ENCODE measurements at places on chromosomes 16 and 17.
A peak's percentile ranks its signal among the peaks of the same experiment; 100 is the strongest.

DNA sequence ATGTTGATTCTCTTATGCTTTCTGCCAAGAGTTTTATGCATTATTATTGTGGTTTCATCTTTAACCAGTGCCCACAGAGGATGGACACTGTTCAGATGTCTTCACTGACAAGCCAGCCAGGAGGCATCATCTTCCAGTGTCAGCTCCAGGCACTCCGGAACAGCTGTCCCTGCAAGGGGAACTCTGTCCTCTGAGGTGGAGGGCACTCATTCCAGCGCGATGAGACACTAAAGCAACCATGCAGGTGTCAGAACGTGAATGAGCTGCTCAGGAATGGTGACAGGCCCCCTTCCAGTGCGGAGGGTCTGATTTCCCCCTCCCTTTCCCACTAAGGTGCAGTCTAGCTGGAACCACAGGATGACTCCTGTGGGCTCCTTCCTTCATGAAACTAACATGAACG, 117.5 kb downstream of the NOG start:
- DNase-seq: no peak
- no peaks in the 10 kb centered on the region for H3K27me3 ChIP-seq
- H3K4me3 ChIP-seq: no peak overlapping the region
- H3K27ac ChIP-seq: no peak overlapping the region

DNA sequence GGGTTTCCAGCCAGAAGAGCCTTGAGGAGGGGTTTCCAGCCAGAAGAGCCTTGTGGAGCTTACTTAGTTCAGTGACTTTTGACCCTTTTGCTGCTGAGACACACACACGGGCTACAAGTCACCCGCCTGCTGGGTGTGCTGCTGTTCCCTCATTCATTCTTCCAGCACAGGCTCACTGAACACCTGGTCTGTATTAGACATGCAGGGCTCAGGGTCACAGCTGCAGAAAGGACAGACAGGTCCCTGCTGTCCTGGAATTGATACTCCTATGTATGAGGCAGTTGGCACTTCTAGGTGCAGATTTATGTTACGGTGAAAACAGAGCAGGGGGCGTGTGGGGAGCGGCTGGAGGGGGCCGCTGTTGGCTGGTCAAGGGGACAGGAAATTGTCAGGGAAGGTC, 6.8 kb downstream of the CACNG4 start:
- H3K4me3 ChIP-seq: no peak overlapping the region
- H3K36me3 ChIP-seq: no peaks in the 10 kb centered on the region
- H3K27ac ChIP-seq: no peak overlapping the region
- peaks cover 10% of the 10 kb centered on the region for H3K27me3 ChIP-seq
- no peaks in the 10 kb centered on the region for H3K4me1 ChIP-seq

GRCh38 chr17:38735161-38735997, 5.2 kb downstream of the CISD3 start:
- H3K27me3 ChIP-seq: no peaks in the 10 kb centered on the region
- peaks cover 23% of the 10 kb centered on the region for H3K4me1 ChIP-seq
- no peaks in the 10 kb centered on the region for H3K36me3 ChIP-seq

DNA sequence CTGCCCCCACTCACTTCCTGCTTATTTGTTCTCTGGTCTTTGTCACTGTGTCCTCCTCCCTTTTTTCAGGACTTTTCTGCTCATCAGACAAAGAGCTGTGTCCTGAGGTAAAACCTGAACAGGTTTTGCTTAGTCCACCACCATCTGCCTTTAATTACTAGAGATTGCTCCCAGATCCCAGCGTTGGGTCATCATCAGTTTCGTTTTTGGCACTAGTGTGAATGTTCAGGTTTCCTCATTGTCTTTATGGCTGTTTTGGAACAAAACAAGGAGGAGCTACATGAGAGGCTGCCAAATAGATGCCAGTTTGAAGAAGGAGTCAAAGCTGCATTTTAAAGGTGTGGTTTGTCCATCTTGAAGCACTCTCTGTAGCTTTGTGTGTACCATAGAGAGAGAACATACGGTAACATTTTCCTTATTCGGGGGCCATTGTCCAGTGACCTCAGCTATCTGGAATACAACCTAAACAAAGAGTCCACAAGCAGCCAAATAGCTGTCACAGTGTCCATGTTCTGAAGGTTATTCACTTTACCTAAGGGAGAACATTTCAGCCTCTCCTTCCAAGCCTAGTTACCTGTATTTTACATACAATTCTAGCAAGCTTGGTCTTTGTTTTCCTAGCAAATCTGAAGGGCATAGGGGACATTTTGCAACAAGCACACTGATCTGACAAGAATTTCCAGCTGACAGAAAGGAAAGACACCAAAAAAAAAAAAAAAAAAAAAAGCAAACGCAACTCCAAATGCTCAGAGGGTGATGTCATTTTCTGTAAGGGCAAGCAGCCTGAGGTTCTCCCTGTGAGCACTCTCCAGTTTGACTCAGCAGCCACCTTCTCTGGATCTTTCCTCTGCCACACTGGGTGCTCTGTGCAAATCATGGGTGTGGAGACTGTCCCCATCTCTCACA, 196.1 kb downstream of the NTN1 start:
- no peaks in the 10 kb centered on the region for H3K36me3 ChIP-seq
- no peaks in the 10 kb centered on the region for H3K27me3 ChIP-seq
- no peak overlapping the region for H3K27ac ChIP-seq
- H3K4me1 ChIP-seq: no peaks in the 10 kb centered on the region
- H3K4me3 ChIP-seq: no peak overlapping the region

DNA sequence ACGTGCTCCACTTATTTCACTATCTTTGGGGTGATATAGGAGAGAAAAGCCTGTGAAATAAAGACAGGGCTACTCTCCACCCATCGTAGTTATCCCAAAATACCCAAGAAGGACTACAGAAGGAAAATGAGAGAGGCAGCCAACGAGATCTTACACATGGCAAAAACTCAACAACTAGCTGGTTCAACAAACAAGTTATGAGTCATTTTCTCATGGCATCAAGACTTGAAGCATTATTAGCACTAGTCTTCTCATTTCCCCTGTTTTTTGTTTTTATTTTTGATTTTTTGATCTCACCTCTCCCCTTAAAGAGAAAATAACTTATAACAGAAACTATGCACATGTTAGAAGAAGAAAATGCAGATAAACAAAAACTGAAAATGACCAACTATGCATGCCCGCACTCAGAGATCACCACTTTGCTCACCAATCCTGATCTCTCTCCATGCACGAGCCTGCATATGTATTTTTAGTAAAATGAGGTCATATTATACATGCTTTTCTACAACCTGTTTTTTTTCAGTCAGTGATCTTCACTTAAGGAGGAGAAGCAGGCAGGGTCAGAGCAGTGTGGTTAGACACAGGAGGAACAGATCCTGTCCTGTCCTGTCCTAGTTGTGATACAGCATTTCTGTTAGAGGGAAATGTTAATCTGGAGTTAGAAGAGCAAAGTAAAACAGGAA, 22.8 kb downstream of the FAM117A start:
- no peak for DNase-seq
- H3K4me3 ChIP-seq: peak overlapping the region; percentile 81
- no peaks in the 10 kb centered on the region for H3K36me3 ChIP-seq
- no peaks in the 10 kb centered on the region for H3K27me3 ChIP-seq
- peak overlapping the region; percentile 88 for H3K27ac ChIP-seq

GRCh38 chr17:31627960-31628359, 231.1 kb downstream of the COPRS start:
- H3K4me3 ChIP-seq: no peak overlapping the region
- H3K27ac ChIP-seq: no peak overlapping the region
- H3K27me3 ChIP-seq: peaks cover 4% of the 10 kb centered on the region

All from CD8-positive, alpha-beta memory T cell (primary cell).